Prostate gland (tissue), 2 donors: ENCODE measurements at places on chromosomes 1 and 21. TPM values are rescaled to one million over a fixed set of nuclear protein-coding genes. Genes with fewer than 3 reads are reported as not detected.

The NPHS2 gene
- not detected for total RNA-seq

The TRIM17 gene
- total RNA-seq = 9.9 TPM

The GBP7 gene
- total RNA-seq = not detected

The LORICRIN gene
- total RNA-seq = 0.45 TPM

The TTC22 gene
- total RNA-seq = 18.0 TPM

The REN gene
- 0.36 TPM for total RNA-seq

The FAF1 gene
- total RNA-seq = 41.5 TPM

The KLF17 gene
- total RNA-seq = not detected

The SFN gene
- 39.2 TPM for total RNA-seq

The RNU5D-1 gene
- not detected for total RNA-seq

The FOXD2 gene
- total RNA-seq = 1.8 TPM

The LPGAT1 gene
- total RNA-seq = 81.7 TPM

The LIPI gene
- 0.40 TPM for total RNA-seq

The MSH4 gene
- 0.91 TPM for total RNA-seq

The TRIM45 gene
- total RNA-seq = 13.2 TPM

The AGPAT3 gene
- total RNA-seq = 53.5 TPM

The CD34 gene
- 9.8 TPM for total RNA-seq

The RGS18 gene
- total RNA-seq = 1.2 TPM

The ADAMTS5 gene
- 3.0 TPM for total RNA-seq

The LENEP gene
- not detected for total RNA-seq

The OR10J1 gene
- not detected for total RNA-seq

The CLCA1 gene
- 0.34 TPM for total RNA-seq

The E2F2 gene
- 4.1 TPM for total RNA-seq

The MPZ gene
- total RNA-seq = 2.2 TPM

The PALMD gene
- 18.2 TPM for total RNA-seq

The NCAM2 gene
- total RNA-seq = 1.1 TPM

The TIE1 gene
- total RNA-seq = 21.7 TPM

The OR2AK2 gene
- total RNA-seq = not detected

The HRNR gene
- total RNA-seq = not detected

The PRAMEF7 gene
- not detected for total RNA-seq

The CDK11B gene
- total RNA-seq = 31.2 TPM

The SPRR2B gene
- not detected for total RNA-seq

The SPRR3 gene
- total RNA-seq = not detected

The ANGPTL3 gene
- not detected for total RNA-seq

The UBL4B gene
- total RNA-seq = not detected

The VSIG8 gene
- total RNA-seq = not detected

The SPATA46 gene
- total RNA-seq = not detected

The TCHHL1 gene
- not detected for total RNA-seq

The TNN gene
- total RNA-seq = 0.05 TPM

The HCRTR1 gene
- total RNA-seq = not detected

The FCGR3A gene
- 7.4 TPM for total RNA-seq

The NECTIN4 gene
- 9.6 TPM for total RNA-seq

The COL6A1 gene
- 265 TPM for total RNA-seq

The C1orf210 gene
- total RNA-seq = 5.5 TPM

The OR2T10 gene
- total RNA-seq = not detected

The GADD45A gene
- 43.9 TPM for total RNA-seq

The FCAMR gene
- total RNA-seq = not detected

The AUNIP gene
- total RNA-seq = 0.32 TPM

The LMNA gene
- 227 TPM for total RNA-seq

The SHCBP1L gene
- total RNA-seq = not detected

The TMEM82 gene
- total RNA-seq = not detected

The IL19 gene
- not detected for total RNA-seq
